ENCODE measurements at places on chromosomes 12 and 14.

GRCh38 chr14:36504771-36505175 lies 15.3 kb downstream of the NKX2-1 start:
- DNase-seq: no peak

DNA sequence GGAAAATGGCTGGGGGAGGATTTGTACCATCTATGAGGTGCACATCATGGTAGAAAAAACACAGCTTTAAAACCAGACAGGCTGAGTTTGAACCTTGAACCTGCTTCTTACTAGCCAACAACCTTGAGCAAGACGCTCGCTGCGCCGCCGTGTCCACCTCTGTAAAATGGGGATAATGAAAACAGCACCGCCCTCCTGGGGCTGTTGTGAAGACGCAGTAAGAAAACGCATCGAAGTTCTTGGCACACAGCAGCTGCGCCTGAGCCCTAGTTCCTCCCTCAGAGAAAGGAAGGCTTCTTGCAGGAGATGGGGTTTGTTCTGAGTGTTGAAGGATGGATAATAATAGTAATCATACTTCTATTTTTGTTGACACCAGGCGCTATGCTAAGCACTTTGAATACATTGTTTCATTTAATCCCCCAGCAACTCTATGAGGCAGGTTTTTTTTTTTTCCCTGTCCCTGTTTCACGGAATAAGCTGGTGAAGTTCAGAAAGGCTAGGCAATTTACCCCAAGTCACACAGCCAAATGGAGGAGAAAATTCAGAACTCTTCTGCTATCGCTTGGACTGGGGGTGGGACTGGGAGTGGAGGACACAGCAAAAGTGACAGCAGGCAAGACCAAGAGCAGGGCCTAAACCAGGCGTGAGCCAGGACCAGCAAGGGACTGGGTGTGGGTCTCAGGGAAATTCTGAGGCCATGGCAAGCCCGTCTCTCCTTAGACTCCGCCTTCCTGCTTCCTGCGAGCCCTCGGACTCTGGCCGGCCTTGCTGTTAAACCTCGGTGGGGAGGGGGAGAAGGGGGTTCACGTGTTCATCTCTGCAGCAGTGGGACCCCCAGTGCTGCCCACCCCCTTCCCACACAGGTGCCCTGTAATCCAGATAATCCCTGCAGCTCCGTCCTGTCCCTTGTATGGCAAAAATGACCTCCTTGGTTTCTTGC lies 97.5 kb downstream of the LRRC74A start:
- no peak for DNase-seq

DNA sequence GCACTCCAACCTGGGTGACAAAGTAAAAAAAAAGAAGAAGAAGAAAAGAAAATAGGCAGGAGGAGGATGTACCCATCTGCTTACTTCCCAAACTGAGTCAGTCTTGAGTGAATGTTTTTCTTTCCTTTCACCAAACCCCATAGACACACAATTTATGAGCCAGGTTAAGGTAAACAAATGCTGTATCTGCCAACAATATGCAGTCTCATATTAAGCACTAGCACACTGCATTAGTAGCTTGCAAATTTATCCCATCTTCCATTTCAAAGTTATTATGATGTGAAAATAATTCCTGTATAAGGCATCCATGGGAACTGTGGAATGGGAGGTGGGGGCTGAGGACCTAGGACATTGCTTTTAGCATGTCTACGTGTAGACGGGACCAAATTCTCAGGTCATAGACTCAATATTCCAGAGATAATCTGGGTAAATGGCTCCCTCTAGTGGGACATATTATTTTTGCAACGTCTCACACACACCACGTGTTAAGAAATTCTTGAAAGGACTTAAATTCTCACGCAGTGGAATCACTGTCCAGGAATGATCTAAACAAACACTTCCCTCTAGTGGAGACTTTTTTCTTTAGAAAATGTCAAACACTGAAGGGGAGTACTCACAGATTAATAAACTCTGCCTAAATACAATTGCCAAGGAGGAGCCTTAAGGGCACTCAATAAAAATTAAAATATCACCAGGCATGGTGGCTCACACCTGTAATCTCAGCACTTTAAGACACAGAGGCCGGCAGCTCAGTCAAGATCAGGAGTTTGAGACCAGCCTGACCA lies 17.1 kb upstream of the OR10P1 start:
- DNase-seq: peak; percentile 11

DNA sequence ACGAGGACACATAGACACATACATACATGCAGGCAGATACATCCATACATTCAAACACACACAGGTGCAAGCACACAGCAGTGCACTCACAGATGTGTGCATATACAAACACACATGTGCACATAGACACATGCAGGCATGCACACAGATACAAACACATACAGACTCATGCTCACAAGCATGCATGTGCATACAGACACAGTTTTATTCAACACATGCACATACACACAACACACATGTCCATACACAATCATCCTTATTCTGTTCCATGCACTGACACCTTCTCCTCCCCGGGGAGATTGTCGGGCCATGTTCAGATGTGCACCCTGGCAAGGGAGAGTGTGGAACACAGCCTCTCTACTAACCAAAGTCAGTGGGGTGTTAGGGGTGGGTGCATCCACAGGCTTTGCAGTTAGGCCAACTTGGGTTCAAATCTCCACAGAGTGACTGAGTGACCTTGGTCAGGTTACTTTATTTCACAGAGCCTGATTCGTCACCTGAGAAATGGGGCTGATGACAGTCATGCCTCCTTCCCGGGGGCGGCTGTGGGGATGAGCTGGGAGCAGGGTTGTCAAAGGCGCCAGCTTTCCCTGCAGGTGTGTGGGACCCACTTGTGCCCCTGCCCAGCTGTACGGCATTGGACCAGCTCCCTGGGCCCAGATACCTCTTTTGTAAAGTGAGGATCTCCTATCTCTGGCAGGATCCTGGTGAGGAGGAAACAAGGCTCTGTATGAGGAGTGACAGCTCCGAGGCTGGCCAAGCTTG lies 250.1 kb downstream of the SLC41A2 start:
- no peak for DNase-seq

GRCh38 chr12:106138633-106139421 lies at the start of gene NUAK1:
Gene NUAK1, minus strand, starts transcription at chr12:106138954. Its CDS starts 301 bp downstream, at chr12:106138653.
- no peak for DNase-seq

DNA sequence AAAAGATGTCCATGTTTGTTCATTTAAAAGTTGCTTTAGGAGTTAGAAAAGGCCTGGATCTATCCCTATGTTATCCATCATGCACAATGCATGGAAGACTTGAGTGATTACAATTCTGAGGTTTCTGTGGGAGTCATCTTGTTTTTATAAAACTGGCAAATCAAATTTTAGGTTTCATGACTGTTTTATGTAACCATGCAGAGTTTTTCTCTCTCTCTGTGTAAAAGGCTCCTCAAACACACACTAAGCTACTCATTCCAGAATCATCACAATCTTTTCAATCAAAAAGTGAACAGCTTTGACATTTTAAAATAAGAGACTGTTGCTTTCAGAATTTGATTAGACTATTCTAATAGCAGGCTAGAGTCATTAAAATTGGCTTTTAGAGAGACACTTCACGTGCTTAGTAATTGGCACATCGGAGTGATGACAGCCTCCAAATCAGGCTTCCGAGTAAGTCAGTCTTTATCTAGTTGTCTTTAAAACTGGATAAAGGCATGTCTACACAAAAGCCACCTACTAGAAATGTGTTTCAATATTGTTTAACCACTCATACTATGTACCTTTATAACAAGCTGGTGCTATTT lies 31.9 kb downstream of the PRICKLE1 start:
- no peak for DNase-seq

DNA sequence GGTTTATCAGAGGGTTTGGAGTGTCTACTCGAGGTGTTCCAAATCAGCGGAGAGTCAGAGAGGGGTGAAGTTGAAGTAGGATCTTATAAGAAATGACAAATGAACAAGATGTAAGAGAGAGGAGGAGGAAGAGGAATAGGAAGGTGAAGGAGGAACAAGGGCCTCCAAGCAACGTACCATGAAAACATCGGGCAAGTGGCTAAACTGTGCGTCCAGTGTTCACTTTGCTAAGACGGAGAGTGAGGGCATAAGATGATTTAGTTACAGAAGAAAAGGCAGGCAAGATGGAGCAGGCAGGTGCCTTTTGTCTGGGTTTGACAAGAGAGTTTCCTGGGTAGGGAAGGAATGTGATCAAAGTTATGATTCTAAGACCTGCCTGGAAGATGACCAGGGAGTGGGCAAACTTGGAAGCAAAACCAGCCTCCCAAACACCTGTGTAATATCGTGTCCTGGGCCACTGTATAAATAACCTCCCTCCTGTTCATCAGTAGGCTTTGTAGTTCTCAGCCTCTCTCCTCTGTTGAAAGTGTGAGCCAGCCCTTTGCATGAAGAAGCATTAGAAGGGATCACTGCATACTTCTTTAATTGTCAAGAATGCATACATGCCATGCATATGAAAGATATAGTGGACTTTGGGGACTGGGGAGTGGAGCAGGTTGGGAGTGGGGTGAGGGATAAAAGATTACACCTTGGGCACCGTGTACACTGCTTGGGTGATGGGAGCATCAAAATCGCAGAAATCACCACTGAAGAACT lies 111.4 kb downstream of the ZFP36L1 start:
- no peak for DNase-seq

DNA sequence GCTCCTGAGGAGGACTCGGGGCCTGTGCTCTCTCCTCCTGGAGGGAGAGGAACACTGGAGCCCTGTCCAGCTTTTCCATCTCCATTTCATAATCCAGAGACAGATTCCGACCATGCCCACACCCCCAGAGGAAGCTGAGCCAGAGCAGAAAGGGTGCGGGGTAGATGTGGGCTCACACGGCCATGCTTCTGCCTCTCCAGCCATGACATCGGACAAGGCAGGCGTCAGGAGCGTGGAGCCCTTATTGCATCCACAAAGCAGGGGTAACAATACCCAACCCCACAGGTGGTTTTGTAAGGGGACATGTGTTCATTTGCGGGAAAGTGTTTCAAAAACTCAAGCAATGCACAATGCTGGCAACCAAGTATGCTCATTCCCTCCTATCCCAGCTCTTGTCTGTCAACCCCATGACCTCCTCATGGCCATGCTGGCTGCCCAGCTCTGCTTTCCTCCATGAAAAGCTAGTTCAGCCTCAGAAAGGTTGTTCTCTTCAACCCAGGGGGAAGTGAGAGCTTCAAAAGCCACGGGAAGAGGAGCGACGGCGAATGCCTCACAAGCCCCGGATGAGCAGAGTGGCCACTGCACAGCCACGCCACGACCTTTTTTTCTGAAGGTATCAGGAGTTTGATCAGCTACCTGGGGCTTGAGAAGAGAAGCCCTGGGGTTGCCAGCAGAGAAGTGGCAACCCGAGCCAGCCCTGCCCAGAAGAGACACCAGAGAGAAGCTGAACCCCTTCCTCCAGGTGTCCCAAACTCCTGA lies 161.7 kb downstream of the DPF3 start:
- DNase-seq: no peak

- DNase-seq: no peak
Measured at GRCh38 chr14:65840118-65840751, 427.7 kb downstream of the FUT8 start.

DNA sequence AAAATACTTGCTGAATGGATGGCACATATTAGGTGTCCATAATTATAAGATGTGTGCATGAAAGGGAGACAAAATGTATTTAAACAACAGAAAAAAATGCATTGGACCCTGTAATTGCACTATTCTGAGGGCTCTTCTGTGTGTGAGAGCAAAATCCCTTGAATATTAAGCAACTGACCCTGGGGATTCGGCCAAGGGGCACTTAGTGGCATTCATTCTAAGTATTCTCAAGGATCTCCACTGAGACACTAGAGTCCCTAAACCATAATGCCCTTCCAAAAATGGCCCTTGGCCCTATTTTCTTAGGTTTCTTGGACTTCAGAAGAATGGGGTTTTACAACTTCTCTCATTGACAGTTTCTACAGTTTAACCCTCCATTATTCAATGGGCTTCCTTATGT lies 388.6 kb downstream of the GLT1D1 start:
- DNase-seq: no peak

- DNase-seq: no peak
Measured at GRCh38 chr12:115716551-115716950, 560.9 kb downstream of the MED13L start.

DNA sequence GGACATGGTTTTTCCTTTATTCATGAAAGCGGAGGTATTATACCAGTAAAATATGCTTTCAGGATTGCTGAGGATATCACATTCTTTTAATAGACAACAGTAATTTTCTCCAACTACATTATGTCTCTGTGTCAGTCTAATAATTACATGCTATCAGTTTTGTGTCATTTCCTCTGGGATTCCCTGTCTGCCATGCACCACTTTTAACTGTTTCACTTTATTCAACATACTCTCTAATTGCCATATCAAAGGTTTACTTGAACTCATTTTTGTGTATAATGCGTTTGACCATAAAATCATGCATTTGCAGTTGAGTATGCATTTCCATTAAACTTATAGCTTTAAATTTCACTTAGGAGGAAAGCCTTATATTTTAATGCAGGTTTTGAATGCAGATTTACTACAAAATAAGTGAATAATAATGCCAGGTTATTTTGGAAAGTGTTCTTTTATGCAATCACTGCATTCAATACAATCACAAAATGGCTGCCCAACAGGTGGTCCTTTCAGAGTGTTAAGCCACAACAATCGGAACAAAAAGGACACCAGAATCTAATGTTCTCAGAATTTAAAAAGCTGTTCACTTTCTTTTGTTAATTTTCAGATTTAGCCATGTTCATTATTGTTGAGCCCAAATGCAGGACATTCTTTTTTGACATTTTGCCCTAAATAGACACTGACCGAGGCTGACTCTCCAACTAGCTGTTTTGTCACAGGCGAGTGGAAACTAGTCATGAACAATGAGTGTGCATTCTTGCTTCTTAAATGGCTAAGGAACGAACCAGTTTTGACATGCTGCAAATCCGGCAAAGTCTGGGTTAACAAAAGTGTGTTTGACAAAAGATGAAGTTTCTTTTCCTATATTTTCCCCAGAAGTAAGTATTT lies 40.9 kb downstream of the MBIP start:
- DNase-seq: no peak

DNA sequence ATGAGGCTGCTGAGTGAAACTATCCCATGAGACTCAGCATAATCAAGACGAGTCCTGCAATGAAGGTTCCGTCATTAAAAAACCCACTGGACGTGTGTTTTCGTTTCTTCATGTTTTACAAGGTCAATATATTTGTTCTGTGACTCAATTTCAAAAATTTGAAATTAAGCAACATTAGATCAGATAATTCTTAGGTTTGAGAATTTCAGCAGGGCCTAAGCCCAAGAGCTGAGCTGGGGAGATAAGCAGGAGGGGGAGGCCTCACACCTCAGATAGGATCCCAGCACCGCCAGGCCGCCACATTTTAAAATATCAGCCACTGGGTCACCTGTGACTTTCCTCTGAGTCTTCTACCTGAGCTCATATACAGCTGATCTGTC lies 13.3 kb downstream of the STX2 start:
- no peak for DNase-seq

All from stimulated activated CD4-positive, alpha-beta T cell treated with anti-CD3 and anti-CD28 coated beads, Interleukin-1b, Interleukin-23, amount 100 ng/mL, for 48 hours (primary cell).